Islet precursor cell (in vitro differentiated cells): ENCODE measurements at places on chromosomes 7 and 10.
A peak's percentile ranks its signal among the peaks of the same experiment; 100 is the strongest.

DNA sequence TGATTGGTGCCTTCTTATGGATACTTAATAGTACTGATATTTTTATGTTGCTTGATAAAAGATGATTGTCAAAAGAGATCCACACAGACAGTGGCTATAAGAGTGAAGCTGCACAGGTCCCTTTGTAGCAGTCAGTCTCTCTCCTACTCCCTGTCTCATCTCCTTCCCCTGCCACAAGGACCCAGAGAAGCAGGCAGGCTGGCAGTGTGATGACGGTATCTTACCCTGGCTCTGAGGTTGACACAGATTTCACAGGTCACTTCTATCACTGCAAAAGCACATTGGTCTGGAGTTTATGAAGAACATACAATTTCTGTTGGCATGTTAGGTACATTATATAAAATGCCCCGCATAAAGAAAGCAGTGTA lies 64.4 kb upstream of the AHR start:
- DNase-seq, result no peak

GRCh38 chr7:69412331-69413146 lies 185.7 kb upstream of the AUTS2 start:
- DNase-seq, result peak; percentile 96

- DNase-seq, result no peak
Measured at GRCh38 chr10:35172574-35172973, 45.9 kb downstream of the CREM start.

GRCh38 chr10:118458957-118459641 lies 117.0 kb upstream of the FAM204A start:
- DNase-seq, result no peak

- DNase-seq, result peak; percentile 83
Measured at GRCh38 chr10:107103174-107104025, 61.1 kb downstream of the SORCS1 start.

DNA sequence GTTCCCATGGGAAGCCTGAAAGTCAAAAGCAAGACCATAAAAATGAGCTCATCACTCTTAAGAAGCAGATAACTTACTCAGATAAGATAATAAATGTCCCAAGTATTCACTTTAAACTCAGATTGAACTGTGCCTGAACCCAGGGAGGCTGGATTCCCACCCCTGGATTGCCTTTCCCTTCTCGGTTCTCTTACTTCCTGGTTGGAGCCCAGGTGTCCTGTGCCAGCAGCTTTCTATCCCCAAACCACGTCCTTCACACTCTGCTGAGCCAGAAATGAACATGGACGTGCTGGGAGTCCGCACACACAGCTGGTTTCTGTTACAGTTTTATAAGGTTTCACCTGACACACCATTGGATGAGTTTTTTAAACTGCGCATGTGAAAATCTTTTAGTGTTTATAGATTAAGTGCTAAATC lies 636.2 kb upstream of the IGFBP3 start:
- no peak for DNase-seq

DNA sequence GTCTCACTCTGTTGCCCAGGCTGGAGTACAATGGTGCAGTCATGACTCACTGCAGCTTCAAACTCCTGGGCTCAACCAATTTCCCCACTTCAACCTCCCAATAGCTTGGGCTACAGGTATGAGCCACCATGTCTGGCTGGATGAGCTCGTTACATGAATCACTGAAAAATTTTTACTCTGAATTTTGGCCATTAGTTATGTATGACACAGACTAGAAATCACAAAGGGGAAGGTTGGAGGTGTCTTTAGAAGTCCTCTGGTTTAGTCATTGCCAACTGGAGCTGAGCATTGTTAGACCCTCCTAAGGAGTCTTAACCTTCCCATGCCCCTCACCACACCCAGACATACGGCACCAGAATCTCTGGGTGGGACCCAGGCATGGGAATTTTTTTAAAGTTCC lies 34.7 kb downstream of the SVIL start:
- DNase-seq, result no peak

DNA sequence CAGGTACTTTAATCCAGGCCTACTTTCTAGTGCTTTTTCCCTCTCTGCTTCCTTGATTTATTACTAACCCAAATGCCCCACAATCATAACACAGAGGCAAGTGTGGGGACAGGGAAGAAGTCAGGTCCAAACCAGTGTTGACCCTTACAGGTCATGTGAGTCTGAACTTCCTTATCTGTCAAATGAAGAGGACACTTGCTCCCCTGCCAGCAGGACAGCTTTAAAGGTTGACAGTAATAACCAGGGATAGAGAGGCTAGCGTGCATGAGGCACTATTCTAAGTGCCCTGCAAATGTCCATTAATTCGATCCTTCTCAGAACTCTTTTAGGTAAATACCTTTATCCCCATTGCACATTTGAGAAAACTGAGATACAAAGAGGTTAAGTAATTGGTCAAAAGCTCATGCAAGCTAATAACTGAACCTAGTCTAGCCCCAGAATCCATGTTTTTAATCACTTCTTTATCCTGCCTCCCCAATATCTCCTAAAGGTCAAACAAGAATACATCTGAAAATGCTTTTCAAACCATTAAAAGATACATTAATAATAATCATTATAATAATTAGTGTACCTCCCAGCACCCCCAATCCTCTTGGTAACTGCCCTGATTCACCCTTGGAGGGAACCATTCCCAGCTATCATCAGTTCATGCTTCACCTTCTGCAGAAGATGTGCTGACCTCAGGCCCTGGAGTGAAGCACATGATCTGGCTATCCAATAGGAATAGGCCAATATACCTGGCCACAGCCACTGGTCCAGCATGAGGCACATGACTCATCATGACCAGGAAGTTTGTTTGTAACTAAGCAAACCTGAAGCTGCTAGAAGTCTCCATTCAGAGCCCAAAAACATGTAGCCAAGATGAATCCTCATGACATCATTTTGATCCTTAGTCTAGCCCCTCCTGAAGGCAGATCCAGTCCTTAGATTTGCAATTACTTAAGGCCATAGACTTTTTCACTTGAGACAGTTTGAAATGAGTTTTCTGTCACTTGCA lies 40.7 kb downstream of the SGMS1 start:
- DNase-seq, result no peak

- DNase-seq, result no peak
Measured at GRCh38 chr7:92466682-92467081, 11.1 kb downstream of the ERVW-1 start.
